ENCODE measurements at places on chromosomes 1 and 21. TPM values are rescaled to one million over a fixed set of nuclear protein-coding genes. Genes with fewer than 3 reads are reported as not detected.

The RAP1GAP gene
- 5.3 TPM for total RNA-seq

DNA sequence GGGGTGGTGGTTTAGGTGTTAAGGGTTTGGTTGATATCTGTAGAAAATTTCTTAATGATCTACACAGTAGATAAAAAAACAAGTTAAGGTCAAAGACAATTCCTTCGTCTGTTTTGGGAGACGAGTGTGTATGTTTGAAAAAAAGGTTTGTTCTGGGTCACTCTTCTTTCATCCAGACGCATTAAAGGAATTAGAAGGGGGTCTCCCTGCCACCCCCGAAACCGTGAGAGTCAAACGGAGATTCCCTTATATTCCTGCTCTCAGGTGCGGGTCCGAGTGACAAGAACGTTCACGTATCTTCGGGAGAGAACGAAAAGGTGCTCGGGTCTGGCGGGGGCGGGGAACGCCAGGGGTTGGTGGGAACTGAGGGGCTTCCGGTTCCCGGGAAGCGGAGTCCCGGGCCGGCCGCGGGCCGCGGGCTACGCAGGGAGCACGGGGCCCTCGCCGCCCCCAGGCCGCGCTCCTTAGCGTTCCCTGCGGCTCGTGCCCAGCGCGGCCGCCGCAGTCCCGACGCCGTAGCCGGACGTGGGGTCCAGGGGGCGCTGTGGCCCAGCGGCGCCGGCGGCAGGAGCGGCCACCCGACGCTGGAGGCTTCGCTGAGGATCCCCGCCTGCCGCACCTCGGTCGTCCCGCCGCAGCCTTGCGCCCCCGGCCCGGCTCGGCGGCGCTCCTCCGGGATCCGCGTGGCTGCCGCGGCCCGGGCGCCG, at the start of gene ZFYVE9:
Gene ZFYVE9, plus strand, starts transcription at position 577 of the 707 bp plus-strand sequence. CDS start 91,118 bp downstream, outside the sequence.
- peaks cover 23% of the 10 kb centered on the region for H3K4me1 ChIP-seq
- H3K27ac ChIP-seq, result peak within 1 kb of the TSS; percentile 72
- peak within 1 kb of the TSS; percentile 91 for H3K4me3 ChIP-seq
- H3K36me3 ChIP-seq, result no peaks in the 10 kb centered on the region

DNA sequence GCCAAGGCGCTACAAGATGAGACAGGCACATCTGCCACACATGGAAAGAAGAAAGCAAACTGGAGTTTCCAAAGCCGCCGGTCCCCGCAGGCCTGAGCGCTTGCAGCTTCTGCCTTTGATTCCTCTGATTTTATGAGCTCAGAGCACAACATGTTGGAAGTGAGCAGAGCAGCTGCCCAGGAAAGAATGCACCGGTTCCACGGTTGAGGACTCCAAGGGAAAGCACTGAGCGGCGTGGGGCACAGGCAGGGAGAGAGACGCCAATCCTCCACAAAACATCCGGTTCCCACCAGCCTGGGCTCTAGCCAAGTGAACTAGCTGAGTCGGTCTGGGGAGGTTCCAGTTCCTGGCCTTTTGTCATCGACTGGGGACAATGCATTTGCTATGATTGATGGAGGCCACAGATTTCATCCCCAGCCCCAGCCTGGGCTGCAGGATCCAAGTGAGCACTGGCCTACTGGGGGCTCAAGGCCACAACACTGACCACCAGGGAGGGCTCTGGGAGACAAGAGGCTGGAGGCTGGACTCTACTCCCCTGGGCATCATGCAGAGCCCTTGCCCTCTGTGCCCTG, 253.1 kb upstream of the IRF2BP2 start:
- DNase-seq, result no peak
- H3K27ac ChIP-seq, result peak overlapping the region; percentile 53
- no peaks in the 10 kb centered on the region for H3K27me3 ChIP-seq
- no peak overlapping the region for H3K4me3 ChIP-seq

The GRIK3 gene
- total RNA-seq, result 2.4 TPM

DNA sequence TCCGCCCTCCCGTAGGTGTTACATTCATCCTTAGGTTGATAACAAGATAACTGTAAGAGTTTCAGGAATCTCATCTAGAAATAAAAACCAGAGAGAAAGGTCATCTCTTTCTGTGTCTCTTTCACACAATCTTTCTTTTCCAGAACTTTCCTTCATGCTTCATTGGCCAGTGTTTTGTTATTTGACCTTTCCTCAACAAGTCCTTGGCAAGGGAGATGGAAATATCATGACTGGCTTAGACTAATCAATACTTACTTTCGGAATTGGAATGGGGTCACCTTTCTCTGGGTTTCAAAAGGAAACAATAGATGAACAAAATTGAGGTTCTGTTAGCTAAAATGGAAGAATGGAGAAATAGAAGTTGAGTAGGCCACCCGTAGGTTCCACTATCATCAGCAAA, 72.9 kb upstream of the PPP2R5A start:
- no peak overlapping the region for H3K4me3 ChIP-seq
- no peaks in the 10 kb centered on the region for H3K36me3 ChIP-seq
- H3K4me1 ChIP-seq, result peaks cover 14% of the 10 kb centered on the region
- H3K27me3 ChIP-seq, result no peaks in the 10 kb centered on the region
- no peak overlapping the region for H3K27ac ChIP-seq

DNA sequence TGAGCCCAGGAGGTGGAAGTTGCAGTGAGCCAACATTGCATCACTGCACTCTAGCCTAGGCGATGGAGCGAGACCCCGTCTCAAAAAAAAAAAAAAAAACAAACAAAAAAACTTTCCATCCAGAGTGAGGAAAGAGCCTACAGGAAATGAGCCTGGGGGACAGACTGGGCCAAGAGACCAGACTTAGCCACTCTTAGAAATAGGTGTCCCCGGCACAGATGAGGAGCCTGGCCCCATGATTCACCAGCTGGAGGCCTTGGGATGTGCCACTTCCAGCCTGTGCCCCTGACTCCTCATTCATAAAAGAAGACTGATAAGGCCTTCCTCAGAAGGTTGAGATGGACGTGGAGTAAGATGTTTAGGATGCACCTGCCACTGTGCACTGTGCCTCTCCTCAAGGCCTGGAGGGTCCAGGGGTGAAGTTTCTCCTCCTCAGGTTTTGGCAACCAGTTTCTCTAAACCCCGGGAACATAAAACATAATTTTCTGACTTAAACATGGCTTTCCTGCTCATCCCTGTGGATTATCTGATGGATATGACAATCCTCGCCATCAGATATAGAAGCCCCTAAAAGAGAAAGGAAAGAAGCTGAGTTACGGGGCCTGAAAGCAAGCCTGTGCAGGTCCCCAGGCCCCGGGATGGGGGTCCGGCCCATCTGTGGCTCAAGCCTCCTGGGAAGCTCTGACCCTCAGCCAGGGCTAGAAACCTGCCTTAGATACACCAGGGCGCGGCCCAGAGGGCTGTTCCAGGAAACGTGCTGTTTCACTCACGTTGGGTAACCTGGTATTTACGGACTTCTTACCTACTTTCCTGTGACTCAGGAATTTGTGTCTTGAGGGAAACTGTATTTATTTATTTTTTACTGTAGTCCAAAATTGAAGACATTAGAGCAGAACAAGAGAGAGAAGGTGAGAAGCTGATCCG, 26.0 kb downstream of the MX1 start:
- no peaks in the 10 kb centered on the region for H3K27me3 ChIP-seq
- no peak overlapping the region for H3K27ac ChIP-seq
- H3K36me3 ChIP-seq, result no peaks in the 10 kb centered on the region
- H3K4me3 ChIP-seq, result no peak overlapping the region
- no peak for DNase-seq

The CD1D gene
- total RNA-seq, result not detected

GRCh38 chr1:87979079-87979478, 650.4 kb downstream of the LMO4 start:
- H3K4me3 ChIP-seq, result no peak overlapping the region
- no peak overlapping the region for H3K27ac ChIP-seq
- no peaks in the 10 kb centered on the region for H3K4me1 ChIP-seq
- DNase-seq, result no peak
- H3K36me3 ChIP-seq, result no peaks in the 10 kb centered on the region
- no peaks in the 10 kb centered on the region for H3K27me3 ChIP-seq

DNA sequence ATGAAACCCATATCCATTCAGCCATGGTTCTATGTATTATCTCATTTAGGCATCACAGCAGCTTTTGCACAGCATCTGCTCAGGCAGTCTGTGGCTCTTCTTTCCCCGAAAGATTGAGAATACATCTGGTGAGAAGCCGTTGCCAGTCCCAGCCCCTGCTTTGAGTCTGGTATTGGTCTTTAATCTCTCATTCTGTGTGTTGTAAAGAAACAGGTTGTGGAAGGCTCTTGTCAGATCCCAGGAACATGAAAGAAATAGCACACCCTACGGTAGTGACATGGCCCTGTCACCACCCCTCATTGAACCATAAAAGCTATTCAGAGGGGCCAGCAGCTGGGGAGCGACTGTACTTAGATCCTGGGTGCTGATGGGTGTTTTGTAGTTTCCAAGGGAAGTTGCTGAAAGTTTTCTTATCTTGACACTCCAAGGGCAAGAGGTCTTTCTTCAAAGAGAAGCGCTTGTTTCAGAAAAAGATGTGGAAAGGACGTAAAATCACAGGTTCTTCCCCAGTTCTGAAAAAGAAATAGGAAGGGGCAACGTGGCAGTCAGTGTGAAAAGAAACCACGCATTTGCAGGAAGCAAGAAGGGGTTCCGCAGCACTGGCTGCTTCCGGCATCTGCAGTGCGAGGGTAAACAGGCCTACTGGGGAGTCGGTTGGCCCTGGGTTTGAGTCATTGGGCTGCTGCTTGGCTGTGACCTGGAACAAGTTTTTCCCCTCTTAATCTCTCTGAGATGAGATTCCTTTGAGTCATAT, 145.0 kb downstream of the DHRS3 start:
- no peak overlapping the region for H3K27ac ChIP-seq
- DNase-seq, result no peak
- H3K27me3 ChIP-seq, result no peaks in the 10 kb centered on the region

- H3K27me3 ChIP-seq, result no peaks in the 10 kb centered on the region
- no peak overlapping the region for H3K27ac ChIP-seq
- no peaks in the 10 kb centered on the region for H3K36me3 ChIP-seq
- H3K4me1 ChIP-seq, result no peaks in the 10 kb centered on the region
Measured at GRCh38 chr1:44661781-44662682, 12.2 kb downstream of the TMEM53 start.

The PCSK9 gene
- total RNA-seq, result 23.7 TPM

GRCh38 chr1:4319496-4319895, 334.9 kb upstream of the AJAP1 start:
- H3K4me3 ChIP-seq, result no peak overlapping the region
- peaks cover 7% of the 10 kb centered on the region for H3K36me3 ChIP-seq
- no peak overlapping the region for H3K27ac ChIP-seq
- peaks cover 3% of the 10 kb centered on the region for H3K4me1 ChIP-seq

The TSSK3 gene
- 2.2 TPM for total RNA-seq

Measured in neural crest cell (in vitro differentiated cells).